CD4-positive, alpha-beta T cell treated with Interleukin-2 at 100 ng/mL for 4 hours (primary cell): ENCODE measurements at places on chromosomes 1 and 21.
A peak's percentile ranks its signal among the peaks of the same experiment; 100 is the strongest.

DNA sequence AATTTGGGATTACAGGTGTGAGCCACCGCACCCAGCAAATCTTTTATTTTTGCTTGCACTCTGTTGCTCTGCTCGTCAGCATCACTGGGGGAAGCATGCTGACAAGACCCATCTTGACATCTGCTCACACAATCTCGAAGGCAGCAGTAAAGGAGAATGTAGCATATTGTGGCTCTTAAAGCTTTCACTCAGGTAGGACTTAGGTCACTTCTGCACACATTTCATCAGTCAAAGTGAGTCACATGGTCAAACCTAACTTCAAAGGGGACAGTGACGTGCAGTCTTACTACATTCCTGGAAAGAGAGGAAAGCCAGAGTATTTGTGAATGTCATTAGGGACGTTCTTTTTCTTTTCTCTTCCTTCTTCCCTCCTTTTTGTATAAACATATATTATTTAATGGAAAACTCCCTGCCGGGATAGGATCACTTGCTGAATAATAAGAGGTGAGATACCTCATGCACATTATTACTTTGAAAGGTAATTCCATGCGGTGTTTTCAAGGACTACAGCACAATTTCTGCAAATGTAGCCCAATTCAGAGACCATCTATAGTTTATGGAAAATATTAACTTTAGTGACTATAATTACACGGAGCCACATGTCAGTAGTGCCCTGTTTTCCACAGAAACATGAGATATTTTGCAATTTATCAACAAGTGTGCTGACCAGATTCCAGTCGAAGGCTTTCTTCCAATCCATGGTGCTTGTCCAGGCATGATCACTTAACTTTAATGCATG is 19.3 kb upstream of the ACBD6 start:
- no peak for DNase-seq

- DNase-seq = peak; percentile 62
These were observed 1.4 kb downstream of the PMF1 start for GRCh38 chr1:156214024-156214748.

GRCh38 chr1:160371756-160372155 is 4.9 kb downstream of the NHLH1 start:
- no peak for DNase-seq

- DNase-seq = no peak
These were observed 6.6 kb downstream of the CMPK1 start for GRCh38 chr1:47340227-47340626.

GRCh38 chr1:235075048-235075776 is 53.4 kb downstream of the TOMM20 start:
- peak; percentile 78 for DNase-seq

GRCh38 chr1:8374812-8375211 is 56.9 kb downstream of the SLC45A1 start:
- DNase-seq = peak; percentile 26

DNA sequence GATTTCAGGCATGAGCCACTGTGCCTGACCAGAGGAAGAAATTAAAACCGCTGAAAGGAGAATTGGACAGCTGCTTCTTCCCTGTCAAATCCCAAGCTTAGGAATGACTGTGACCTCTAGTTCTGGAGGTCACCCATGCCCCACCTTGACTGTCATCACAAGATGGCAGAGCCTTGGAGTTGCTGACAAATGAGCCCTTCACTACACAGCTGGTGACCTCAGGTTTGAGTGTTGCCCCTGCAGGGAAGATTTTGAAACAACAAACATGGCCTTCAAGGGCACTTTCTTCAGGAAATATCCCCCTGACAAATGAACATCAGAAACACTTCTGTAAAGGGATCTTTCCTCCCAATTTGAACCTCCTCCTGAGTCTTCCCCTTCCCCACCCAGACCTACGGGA is 6.9 kb upstream of the SLC45A3 start:
- no peak for DNase-seq

GRCh38 chr21:37435120-37435519 is 68.5 kb downstream of the DYRK1A start:
- peak; percentile 71 for DNase-seq

GRCh38 chr1:157624471-157624870 is 26.6 kb upstream of the FCRL4 start:
- DNase-seq = no peak

GRCh38 chr21:41387042-41387819 is 25.4 kb downstream of the MX2 start:
- DNase-seq = no peak

GRCh38 chr1:93078638-93078985 is 471 bp upstream of the MTF2 start:
- no peak for DNase-seq

- no peak for DNase-seq
These were observed 24.6 kb downstream of the ST7L start for GRCh38 chr1:112594208-112594876.

GRCh38 chr1:3107201-3107600 is 38.2 kb downstream of the PRDM16 start:
- DNase-seq = no peak

DNA sequence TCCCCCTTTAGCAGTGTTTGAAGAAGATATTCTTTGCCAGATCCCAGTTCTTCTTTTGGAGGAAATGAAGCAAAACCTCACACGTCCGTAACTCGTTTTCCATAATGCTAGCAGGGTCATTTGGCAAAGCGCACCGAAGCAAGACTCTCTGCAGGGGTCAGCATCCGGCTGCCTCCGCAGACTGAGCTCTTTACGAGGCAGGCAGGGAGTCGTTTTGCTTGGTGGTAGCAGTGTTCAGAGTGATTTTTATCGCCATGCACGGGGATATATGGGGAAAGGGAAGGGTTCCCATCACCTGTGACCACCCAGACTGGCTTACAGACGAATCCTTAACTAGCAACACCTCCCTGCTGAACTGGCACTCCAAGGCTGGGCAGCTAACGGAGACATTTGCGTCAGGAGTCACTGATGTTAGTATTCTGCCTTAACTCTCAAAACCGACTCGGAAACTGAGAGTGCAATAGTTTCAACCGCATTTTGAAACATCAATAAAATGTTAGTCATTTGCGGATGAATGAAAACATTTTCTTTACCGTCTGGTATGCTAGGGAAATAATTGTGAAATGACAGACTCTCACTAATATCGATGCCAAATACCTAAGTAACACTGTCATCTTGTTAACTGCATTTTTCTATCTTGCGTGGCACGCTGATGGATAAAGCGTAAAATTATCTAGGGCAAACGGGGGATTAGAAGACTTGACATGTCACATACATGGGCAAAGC is 2.2 kb upstream of the NEGR1 start:
- DNase-seq = no peak

GRCh38 chr1:3618881-3619671 is 5.7 kb upstream of the TPRG1L start:
- DNase-seq = peak; percentile 84

DNA sequence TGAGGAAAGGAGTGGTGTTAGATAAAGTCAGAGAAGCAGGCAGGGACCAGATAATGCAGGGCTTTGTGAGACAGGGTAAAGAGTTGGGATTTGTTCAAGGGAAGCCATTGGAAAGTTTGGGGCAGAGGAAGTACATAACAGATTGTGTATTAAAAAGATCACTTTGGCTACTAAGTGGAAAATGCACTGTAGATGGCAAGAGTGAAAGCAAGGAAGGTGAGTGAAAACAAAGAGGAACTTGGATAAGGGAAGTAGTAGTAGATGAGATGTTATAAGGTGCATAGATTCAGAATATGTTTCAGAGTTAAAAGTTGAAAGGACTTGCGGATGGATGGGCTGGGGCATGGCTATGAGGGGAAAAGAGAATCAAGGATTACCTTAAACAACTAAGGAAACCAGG is 17.4 kb downstream of the MRPL39 start:
- no peak for DNase-seq

- no peak for DNase-seq
These were observed 432.8 kb downstream of the KIF26B start for GRCh38 chr1:245587435-245588115.

GRCh38 chr1:156451505-156452160 is 48.9 kb downstream of the MEF2D start:
- no peak for DNase-seq

- no peak for DNase-seq
These were observed 87.3 kb downstream of the ZBTB18 start for GRCh38 chr1:244138399-244138798.

GRCh38 chr1:69861641-69862040 is 293.9 kb downstream of the LRRC7 start:
- no peak for DNase-seq

GRCh38 chr1:169867012-169867675 is 26.6 kb downstream of the SCYL3 start:
- DNase-seq = no peak

DNA sequence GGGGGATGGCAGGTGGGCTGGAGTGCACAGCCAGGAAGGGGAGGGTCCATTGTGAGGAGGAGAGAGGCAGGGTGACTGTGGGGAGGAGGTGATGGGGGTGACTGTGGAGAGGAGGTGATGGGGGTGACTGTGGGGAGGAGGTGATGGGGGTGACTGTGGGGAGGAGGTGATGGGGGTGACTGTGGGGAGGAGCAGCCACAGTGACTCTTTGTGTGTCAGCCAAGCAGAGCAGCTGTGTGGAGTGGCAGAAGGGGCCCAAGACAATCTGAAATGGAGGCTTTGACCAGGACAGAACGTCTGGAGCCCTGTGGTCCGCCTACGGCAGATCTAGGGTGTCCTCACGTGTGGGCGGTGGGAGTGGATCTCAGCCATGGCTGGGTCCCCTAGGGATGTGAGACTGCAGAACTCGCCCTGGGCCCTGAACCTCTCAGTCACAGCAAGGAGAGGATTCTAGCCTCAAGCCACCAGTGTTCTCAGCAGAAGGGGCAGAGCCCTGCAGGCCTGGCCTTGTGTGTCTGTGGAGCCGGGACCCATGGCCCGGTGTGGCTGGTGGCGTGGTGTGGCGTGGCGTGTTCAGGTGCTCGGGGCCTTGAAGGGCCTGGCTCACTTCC is 81.5 kb downstream of the OBSCN start:
- peak; percentile 1 for DNase-seq

GRCh38 chr1:55180075-55180670 is 35.0 kb downstream of the USP24 start:
- no peak for DNase-seq

DNA sequence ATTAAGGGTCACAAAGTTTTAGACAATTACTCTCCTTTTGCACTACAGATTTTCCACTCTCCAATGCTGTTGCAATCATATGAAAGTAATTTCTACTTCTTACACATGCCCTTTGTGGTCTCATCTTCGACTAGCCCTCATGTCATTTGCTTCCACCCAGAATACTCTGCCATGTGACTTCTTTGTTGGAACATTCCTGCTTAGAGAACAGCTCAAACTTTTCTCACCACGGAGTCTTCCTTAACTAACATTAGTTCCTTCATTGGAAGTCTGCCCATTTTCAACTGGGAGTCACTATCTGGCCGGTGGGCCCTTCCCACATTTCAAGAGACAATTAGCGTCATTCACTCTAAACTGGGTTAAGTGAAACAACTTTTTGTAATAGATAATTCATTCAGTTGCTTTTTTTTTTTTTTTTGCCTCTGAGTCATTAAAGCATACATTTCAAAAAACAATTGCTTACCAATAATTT is 142.6 kb upstream of the PALMD start:
- DNase-seq = no peak

GRCh38 chr1:30693822-30694221 is 29.6 kb downstream of the MATN1 start:
- no peak for DNase-seq

GRCh38 chr1:234125283-234125682 is 220.8 kb downstream of the SLC35F3 start:
- no peak for DNase-seq
